ENCODE measurements at places on chromosomes 1 and 21.
A peak's percentile ranks its signal among the peaks of the same experiment; 100 is the strongest.

DNA sequence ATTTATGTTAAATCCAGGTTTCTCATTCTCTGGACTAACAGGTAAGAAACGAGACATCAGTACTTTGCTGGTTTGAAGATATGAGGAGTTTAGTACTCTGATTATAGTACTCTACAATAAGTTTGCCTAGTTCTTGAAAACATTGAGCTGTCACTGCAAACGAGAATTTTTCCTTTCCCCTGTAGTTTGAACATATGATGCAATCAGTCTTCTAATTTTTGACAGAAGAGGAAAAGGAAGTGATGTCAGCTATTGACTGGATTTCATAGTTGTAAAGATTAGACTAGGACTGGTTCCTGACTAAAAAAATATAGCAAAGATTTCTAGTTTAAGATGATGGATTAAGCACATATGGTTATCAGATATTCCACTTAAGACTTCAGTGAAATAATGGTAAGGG, 461.9 kb downstream of the LRRIQ3 start:
- no peak for DNase-seq

DNA sequence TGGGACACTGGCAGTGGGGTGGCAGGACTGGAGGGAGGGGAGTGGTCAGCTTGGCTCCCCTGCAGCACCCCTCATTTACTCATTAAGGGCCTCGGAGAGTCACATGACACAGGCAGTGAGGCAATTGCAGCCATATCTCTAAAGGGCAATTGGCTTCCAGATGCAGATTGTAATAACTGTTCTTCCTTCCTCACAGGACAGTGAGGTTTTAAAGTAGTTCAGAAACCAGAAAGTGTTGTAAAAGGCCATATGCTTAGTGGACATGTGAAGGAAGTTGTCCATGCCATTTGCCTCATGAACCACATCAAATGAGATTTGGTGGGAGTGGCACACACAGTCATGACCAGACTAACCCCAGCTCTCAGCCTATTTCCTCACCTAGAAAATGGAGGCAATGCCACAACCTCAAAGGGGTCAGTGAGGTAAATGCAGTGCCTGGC, 11.1 kb downstream of the MTX1 start:
- no peak for DNase-seq

DNA sequence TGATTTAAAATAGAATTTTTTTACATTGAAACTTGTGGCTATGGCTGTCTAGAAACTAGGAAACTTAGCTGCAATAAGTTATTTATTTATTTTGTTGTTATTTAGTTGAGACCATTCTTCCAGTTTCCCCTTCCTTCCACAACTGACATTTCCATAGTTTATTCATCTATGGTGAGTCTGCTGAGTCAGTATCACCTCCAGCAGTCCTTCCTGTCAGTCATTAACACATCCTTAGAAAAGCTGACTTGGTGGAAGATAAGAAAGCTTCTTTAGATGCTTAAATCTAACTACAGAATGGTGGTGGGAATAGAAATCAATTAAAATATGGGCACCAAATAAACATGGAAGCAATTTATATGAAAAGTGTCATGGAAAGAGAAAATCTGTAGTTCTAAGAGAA, 714.0 kb downstream of the RWDD3 start:
- no peak for DNase-seq

DNA sequence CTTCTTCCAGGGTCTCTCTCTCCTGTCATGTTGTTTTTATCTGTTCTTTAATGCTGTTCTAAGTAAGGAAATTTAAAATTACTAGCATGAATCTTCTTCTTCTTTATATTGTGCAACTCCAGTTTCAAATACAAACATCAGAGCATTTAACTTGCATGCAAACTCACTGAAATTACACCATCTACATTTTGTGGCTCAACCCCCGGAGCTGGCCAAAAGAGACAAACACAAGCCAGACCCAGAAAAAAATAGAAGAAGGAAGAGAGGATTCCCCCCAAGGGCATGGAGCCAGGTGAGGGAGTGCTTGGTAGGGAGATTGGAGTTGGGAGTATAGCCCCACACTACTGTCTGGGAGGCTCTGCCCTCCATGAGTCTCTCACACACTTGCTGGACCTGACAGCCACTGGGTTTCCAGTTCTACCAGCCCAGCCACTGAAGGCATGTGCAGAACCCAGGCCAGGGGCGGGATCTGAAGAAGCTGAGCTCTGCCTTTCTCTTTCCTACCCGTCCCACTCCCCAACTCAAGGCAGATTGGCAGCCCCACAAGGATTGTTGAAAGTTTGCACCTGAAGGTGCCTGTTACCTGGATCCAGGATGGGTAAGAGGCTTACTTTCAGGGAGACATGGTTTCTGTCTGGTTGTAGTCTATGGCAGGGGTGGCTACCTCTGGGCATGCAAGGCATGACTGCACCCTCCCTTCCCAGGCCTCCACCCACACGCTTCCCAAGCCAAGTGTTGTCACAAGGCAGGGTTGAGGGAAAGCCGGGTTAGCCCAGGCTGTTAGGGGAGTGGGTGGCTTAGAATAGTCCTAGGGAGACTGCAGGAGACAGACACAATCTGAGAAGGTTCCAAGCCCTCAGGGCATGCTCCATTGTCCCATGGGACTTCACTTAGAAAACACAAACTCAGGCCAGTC, 297.2 kb downstream of the TGFB2 start:
- no peak for DNase-seq

DNA sequence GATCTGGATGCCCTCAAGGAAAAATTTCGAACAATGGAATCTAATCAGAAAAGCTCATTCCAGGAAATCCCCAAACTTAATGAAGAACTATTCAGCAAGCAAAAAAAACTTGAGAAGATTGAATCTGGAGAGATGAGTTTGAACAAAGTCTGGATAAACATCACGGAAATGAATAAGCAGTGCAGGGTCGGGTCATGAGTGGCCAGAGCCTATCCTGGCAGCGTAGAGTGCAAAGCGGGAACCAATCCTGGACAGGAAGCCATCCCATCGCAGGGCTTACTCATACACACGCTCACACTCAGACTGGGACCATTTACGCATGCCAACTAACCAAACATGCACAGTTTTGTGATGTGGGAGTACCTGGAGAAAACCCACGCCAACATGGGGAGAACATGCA, 43.1 kb downstream of the ZMYM1 start:
- no peak for DNase-seq

- no peak for DNase-seq
Measured at GRCh38 chr21:41869771-41870170, 9.4 kb downstream of the PRDM15 start.

GRCh38 chr21:16800536-16801275, 712.1 kb upstream of the CXADR start:
- no peak for DNase-seq

GRCh38 chr1:101820071-101820470, 176.7 kb downstream of the OLFM3 start:
- DNase-seq: no peak

- peak; percentile 30 for DNase-seq
Measured at GRCh38 chr1:180415985-180416633, 86.3 kb downstream of the ACBD6 start.

DNA sequence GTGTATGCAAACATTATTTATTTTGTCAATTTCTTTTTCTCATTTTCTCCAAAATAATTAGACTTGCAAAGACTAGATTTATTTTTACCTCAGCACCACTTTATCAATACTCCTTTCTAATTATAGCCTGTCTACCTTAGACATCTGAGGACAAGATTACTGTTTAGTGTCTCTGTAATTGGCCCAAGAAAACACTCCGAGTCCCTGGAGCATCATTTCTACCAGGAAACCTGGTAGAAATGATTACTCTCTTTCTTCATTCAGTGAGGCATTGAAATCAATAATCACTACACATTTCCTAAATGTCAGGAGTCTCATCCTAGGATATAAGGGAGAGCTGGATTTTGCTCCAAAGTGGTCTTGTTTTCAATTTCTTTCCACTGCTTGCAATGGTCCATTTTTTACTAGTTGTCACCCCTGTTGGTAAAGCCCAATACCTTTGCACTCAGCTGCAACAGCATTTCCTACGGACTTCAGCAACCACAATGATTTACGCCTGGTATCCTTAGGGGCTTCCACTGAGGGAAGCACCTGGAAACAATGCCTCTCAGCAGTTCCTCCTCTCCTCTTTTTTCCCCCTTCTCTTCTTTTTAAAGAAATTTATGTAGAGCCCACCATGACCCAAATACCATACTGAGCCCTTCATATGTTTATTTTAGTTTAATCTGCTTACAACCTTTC, 64.6 kb downstream of the GRIK1 start:
- DNase-seq: no peak

DNA sequence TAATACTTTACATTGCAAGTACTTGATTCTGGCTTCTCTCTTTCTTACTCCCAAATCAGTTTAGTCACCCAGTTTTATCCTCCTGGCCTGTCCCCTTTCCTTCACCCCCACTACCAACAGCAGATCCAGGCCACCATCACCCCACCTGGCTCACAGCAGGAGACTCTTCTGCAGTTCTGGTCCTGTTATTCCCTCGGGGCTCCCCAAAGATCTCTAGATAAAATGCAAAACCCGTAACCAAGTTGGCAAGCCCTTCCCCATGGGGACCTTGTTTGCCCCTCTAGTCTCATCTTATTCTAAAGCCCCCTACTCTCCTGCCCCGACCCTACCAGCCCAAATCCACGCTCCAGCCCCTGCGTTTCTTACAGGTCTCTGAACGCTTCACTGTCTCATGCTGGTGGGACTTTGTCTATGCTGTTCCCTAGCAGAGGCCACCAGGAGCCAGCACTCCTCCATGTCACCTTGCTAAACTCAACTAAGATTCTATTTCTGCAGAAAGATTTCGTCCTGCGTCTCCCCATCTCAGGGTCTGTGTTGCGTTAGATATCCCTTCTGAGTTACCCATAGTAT, 4.0 kb downstream of the ABCG1 start:
- DNase-seq: no peak

Data from CD4-positive, alpha-beta T cell treated with Interleukin-10 for 1 hour (primary cell).